ENCODE measurements at places on chromosomes 11 and 22.

- no peak for DNase-seq
Measured at GRCh38 chr11:26742966-26743365, 21.1 kb upstream of the SLC5A12 start.

- DNase-seq, result no peak
Measured at GRCh38 chr11:57303280-57303989, 21.3 kb downstream of the TNKS1BP1 start.

DNA sequence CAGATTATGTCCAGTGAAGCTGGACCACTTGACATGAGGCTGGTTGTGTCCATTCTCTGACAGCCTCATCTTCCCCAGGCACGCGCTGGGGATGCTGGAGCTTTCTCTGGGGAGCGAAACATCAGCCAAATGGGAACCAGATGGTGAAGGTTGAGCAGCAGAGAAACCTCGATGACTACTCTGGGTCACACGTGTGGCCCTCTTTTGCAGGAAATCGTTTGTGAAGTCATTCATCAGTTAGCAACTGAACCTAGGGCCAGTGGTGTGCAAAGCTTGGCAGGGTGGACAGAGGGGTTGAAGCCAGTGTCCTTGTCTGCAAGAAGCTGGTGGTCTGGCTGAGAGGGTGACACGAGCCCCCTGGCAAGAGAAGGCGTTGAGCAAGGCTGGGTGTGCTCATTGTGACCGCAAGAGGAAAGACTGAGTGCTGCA lies 109.8 kb downstream of the ZBTB16 start:
- DNase-seq, result no peak

GRCh38 chr11:128208329-128209137 lies 378.8 kb downstream of the ETS1 start:
- DNase-seq, result no peak

- DNase-seq, result no peak
Measured at GRCh38 chr11:121795174-121795573, 320.8 kb downstream of the BLID start.

Measured in activated naive CD4-positive, alpha-beta T cell (primary cell).